ENCODE measurements at places on chromosomes 12 and 14.

DNA sequence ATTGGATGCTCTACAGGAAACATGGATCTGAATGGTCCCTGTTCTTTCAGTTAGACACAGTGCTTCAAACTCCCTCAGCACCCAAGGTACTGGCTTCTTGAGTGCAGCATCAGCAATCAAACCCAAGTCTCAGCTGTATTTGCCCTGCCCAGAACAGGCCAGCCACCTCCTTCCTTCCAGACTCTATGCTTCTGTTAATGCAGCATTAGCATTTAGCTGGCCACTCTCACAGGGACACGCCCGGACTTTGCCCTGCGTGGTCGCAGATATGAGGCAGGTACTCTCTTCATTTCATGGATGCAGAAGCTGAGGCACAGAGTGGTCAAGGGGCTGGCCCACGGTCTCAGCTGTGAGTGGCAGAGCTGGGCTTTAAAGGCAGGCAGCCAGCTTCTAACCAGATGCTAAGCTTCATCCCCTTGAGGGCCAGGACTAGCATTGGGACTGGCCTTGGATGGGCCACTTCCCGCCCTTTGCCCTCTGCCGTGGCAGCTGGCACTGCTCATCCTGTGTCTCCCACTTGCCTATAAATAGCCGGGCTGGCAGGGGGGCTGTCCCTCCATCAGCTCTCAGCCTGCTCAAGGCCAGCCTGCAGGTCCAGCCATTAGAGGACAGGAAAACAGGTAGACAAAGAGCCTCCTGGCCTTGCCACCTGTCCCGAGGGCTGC lies 1.5 kb upstream of the SLC25A47 start:
- no peak for DNase-seq

GRCh38 chr12:8675591-8676036 lies 13.0 kb upstream of the MFAP5 start:
- no peak for DNase-seq

DNA sequence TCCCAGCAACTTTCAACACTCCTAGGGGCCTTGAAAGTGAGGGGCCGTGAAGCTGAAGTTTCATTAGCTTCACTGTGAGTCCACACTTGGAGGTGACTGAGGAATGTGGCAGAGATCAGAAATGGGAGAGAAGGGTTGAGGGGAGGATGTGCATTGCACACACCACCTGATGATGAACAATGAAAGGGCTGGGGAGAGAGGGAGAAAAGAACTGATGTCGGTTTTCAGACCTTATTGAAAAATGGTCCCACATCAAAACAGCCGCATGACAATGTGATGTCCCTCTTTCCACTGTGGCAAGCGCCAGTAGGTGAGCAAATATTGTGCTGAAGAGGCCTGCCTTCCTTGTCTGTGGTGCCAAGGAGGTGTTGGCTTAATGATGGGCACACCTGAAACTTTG lies 32.3 kb upstream of the ATP23 start:
- DNase-seq = no peak

GRCh38 chr12:95055057-95055456 lies 18.4 kb downstream of the NR2C1 start:
- no peak for DNase-seq

DNA sequence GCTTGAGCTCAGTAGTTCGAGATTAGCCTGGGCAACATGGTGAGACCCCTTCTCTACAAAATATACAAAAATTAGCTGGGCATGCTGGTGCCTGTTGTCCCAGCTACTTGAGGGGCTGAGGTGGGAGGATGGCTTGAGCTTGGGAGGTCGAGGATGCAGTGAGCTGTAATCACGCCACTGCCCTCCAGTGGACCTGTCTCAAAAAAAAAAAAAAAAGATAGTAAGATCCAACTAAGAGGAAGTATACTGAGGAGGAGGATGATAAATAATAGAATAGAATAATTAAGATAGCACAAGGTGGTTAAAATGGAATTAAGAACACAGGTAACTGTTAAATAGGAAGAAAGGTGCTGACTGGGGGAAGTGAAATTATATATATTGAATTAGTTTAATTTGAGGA lies 37.0 kb upstream of the BAZ1A start:
- DNase-seq = no peak

DNA sequence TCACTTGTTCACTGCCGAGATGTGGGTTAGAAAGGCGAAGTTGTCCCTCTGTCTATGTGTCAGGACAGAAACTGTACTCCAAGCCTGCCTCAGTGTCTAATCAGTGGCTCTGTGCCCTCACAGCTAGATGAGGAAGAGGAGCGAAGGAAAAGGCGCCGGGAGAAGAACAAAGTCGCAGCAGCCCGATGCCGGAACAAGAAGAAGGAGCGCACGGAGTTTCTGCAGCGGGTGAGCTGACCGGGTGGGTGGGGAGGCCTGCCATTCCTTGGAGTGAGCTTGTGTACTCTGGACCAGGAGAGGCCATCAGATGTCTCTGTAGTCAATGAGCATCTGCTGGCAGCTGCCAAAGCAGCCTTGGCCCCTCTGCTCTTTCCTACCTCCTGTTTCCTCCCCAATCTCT lies 33.5 kb downstream of the JDP2 start:
- no peak for DNase-seq

- DNase-seq = no peak
Observed at GRCh38 chr12:116621194-116621593, 62.0 kb downstream of the MAP1LC3B2 start.

- DNase-seq = peak; percentile 33
Observed at GRCh38 chr14:92922883-92923743, at the start of gene CHGA. TSS of gene CHGA (plus strand) at chr14:92923150. CDS start at chr14:92923360, 210 bp downstream.

GRCh38 chr14:105904379-105904778 lies 378.0 kb downstream of the TMEM121 start:
- no peak for DNase-seq

- no peak for DNase-seq
Observed at GRCh38 chr12:19994968-19995367, 373.4 kb upstream of the PDE3A start.

- no peak for DNase-seq
Observed at GRCh38 chr12:116561181-116561821, 2.1 kb downstream of the MAP1LC3B2 start.

- DNase-seq = no peak
Observed at GRCh38 chr14:59032826-59033225, 155.6 kb upstream of the DAAM1 start.

GRCh38 chr12:132194556-132194955 lies 50.3 kb downstream of the NOC4L start:
- DNase-seq = no peak

DNA sequence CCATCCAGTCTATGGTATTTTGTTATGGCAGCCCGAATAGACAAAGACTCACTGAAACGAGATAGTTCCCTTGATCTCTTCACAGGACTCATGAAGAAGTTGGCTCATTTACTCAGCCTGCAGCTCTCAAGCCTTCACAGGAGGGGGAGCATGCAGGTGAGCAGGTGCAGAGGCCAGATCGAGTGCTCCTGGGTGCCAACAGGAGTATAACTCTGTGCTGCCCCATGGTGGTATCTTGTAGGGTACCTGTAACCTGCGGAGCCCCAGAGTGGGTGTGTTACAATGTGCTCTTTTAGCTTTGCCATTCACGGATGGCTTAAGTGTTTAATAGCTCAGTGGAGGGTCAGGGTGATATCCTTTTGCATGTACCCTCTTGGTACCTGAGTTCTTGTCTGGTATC lies 159.5 kb downstream of the METTL25 start:
- no peak for DNase-seq

- DNase-seq = no peak
Observed at GRCh38 chr12:77344651-77345050, 279.3 kb upstream of the E2F7 start.

GRCh38 chr14:68790644-68791077 lies 2.2 kb downstream of the ZFP36L1 start:
- DNase-seq = no peak

GRCh38 chr12:57175428-57176138 lies 28.2 kb upstream of the LRP1-AS start:
- no peak for DNase-seq

DNA sequence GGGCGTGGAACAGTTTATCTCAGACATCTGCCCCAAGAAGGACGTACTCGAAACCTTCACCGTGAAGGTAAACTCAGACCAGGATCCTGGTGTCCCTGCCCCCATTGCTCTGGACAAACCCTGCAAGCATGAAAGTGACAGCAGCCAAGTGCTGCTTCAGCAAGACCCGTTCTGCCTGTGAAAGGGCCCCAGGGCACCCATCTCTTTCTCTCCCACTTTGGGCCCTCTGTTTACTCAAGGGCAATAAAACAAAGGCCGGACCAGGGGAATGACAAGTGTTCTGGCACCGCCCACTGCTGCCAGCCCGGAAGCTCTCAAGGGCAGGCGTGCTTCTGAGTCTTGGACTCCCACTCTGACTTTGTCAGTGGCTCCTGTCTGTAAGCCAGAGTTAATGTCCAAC lies 35.3 kb downstream of the CD9 start:
- DNase-seq = no peak

DNA sequence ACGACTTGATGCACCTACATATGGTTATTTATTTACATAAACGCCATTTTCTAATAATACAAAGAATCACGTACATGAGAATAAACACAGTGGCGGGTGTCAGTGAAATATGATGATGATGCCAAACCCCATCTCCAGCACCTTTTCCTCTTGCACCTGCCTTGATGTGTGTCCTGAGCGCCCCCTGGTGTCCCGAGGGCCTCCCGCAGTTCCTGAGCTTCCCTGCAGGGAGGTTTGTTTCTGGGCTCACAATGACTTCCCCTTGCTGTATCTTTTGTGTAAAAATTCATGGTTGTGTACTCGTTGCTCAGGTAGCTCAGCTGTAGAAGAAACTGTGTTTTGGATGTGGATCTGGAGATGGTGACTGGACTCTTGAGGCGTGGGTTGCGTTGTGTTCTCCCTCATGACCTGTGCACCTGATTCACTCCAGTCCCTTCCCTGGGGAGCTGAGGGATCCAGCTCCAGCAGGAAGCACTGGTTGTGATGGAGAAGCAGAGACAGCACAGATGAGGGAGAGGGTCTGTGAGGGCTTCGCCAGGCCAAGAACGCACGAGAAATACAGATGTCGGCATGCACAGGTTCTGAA lies 1037.8 kb downstream of the TMEM121 start:
- peak; percentile 21 for DNase-seq

GRCh38 chr12:19008102-19008501 lies 121.4 kb upstream of the PLEKHA5 start:
- DNase-seq = no peak

DNA sequence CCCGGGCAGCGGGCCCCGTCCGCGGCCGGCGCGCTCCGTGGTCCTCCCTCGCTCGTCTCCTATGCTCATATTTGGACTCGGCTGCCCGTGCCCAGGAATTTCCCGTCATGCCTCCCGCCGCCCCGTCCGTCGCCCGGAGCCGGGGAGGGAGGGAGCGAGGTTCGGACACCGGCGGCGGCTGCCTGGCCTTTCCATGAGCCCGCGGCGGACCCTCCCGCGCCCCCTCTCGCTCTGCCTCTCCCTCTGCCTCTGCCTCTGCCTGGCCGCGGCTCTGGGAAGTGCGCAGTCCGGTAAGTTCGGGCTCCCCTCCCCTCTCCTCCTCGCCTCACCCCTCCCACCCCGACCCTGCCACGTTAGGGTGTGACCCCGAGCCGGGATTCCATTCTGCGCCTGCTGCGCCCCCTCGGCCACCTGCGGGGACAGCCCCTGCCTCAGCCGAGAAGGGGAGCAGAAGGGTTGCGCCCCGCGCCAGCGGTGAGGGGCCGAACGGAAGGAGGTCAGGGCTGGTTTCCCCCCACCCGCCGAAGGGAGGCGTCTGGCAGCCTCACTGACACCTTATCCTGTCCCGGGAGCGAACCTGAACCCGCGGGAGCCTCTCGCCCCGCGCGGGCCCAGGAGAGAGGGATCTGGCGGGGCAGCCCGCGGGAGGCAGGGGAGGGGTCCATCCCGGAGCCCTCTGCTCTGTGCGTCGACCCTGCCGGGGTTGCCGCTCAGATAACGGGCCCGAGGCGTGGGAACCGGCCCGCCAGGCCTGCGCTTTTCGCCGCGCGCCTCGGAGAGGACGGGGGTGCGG lies at the start of gene MSRB3:
MSRB3 (plus strand) TSS at position 108 of the 793 bp plus-strand sequence. CDS start 29,897 bp downstream, outside the sequence.
- no peak for DNase-seq

DNA sequence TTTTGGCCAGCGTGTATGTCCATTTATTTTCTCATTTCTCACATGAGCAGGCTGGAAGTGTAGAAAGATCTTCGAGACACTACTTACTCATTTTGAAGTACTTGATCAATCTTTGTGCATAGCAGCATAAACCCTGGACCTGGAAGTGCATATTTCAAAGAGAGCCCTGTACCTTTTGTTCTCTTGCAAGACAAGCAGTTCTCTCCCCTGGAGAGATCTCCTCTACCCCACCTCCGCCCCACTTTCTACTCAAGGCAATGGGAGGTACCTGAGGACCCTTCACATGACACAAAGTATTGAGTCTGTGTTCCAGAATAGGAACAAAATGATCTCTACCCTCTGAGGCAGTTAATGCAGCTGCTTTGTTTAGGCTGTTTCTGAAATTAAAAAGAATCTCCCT lies 27.4 kb upstream of the RASSF3 start:
- no peak for DNase-seq

GRCh38 chr12:28543021-28543890 lies 353.0 kb downstream of the CCDC91 start:
- no peak for DNase-seq

GRCh38 chr12:6613015-6613775 lies 6.0 kb upstream of the CHD4 start:
- no peak for DNase-seq

- DNase-seq = no peak
Observed at GRCh38 chr14:102511538-102511937, 2.0 kb upstream of the ANKRD9 start.

- DNase-seq = no peak
Observed at GRCh38 chr12:105921872-105922669, 216.7 kb downstream of the NUAK1 start.

GRCh38 chr14:89215114-89215513 lies 201.9 kb downstream of the FOXN3 start:
- DNase-seq = no peak

DNA sequence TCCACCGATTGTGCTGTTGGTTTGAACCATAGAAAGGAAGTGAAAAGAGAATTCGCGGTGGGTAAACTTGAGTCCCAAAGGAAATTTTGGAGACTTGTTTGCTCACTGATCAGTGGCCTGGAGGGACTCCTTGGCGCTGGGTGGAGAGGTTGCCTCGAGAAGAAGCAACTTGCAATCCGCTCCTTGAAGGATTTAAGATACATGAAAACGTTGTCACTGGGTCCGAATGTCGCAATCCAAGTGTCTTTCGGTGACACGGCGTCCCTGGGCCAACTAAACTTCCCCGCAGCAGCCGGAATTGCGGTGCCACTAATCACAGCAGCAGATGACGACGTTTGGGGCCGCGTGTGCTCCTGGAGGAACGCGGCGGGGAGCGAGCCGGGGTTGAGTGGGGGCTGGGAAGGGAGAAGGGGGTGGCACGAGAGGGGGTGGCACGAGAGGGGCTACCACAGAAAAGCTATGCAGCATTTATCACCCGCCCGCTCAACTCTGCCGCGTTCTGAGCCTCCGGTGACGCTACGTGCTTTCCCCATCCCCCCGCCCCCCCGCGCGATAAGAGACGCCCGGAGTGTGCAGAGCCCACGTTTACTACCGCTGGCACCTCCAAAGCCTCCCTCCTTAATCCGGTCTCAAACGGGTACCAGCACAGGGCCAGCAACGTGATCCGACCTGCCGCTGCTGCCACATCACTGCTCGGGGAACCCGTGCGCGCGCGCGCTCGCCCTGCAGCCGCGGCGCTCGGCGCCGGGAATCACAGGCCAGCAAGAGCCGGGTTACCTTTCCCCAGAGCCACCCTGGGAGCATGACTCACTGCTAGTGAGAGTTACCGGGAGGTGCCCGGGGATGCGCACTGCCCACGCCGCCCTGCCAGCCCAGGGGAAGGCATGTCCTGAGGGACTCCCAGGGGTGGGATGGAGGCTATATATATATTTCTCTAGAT lies 833 bp upstream of the BHLHE41 start:
- no peak for DNase-seq

All from activated CD8-positive, alpha-beta memory T cell treated with anti-CD3 and anti-CD28 coated beads for 1 hour (primary cell).